ENCODE measurements at places on chromosomes 1 and 21.

DNA sequence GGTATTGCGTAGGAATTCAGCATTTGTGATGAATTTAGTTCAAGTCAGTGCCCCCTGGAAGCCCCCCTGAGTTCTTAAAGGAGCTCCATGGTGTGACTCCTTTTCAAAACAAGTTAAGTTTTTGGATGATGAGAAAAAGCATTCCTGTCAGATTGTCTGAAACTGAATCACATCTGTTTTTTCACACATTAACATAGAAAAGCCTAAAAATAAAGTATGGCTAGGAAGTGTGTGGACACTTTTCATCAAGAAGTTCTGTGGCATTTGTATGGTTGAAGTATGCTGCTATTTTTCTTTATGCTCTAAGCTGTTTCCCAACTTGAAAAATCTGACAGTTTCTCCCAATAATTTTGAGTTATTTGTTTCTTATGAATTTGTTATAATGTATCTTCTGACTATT is 33.7 kb downstream of the PRDM2 start:
- no peak for DNase-seq

DNA sequence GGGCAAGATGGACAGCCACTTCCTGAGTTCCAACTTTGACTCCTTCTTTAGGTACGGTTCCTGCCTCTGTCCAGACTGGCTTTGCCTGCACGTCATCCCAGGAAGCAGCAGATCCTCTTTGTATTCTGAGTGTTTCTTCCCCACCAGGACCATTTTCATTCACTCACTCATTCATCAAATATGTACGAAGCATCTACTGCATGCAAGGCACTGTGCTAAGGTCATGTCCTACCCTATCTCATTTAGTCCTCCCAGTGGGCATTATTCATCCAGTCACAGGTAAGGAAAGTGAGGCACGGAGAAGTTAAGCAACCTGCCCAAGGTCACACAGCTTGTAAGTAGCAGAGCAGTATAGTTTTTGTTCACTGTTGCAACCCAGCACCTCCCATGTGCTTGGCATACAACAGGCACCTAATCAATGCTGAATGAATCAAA is 13.9 kb downstream of the CRYBG2 start:
- no peak for DNase-seq

DNA sequence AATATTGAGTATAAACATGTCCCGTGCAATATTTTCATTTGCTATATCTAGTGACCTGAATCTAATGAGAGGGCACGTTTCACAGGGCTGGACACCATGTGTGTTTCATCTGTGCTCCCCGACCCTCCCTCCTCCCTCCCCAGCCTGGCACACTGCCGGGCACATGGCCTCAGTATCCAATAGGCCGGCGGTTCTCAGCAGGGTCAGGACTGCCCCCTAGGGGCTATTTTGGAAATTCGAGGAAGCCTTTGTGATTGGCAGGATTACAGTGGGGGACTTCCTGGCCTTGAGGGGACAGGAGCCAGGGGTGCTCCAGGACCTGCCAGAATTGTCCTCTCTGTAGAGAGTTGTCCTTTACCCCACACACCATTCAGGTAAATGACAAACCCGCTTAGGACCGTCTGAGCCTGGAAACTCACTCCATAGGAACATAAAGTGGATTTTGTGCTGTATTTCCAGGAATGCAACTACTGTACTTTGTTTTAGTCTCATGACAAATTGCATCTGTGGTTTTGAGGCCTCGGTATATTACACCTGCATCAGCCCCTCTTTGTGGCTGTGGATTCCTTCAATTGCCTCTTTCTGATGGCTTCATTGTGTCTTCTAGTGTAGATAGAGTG is 109.5 kb upstream of the SIM2 start:
- DNase-seq: no peak

DNA sequence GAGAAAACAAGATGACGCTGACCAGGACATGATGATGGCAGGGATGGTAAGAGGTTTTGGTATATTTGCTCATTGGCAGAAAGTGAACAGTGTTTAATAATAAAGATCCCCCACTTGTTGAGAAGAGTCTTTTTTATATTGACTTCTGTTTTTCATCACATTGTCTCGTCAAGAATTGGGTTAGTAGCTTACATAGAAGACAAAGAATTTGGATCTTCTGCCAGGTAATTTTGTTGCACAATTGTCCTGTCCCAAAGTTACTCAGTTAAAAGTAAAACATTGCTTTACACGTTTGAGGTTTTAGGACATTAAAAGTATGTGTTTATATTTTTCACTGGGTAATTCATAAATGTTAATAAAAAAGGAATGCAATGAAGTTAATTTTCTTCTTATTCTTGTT is 48.3 kb upstream of the LAMC2 start:
- no peak for DNase-seq

DNA sequence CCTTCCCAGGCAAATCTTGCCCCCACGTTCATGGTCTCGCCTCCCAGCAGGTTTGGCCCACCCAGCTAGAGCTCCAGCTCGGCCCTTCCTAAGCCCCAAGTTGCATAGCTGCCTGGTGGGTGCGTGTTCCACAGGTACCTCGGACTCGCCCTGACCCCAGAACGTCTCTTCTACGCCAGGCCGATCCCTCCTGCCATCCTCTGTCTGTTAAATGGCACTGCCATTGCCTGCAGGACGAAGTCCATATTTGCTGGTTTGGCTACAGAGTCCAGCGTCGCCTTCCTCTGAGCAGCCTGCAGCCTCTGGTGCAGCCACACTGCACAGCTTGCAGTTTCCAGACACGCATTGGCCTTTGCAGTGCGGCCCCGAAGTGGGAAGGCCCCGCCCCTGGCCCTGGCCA is 228.1 kb downstream of the SDCCAG8 start:
- no peak for DNase-seq

GRCh38 chr21:32475162-32475812 is 62.8 kb downstream of the EVA1C start:
- no peak for DNase-seq

Data from CD4-positive, alpha-beta T cell treated with Interleukin-15 for 1 hour (primary cell).